Right forelimb (tissue), 1 donor: ENCODE measurements at places on chromosomes 1 and 21.

DNA sequence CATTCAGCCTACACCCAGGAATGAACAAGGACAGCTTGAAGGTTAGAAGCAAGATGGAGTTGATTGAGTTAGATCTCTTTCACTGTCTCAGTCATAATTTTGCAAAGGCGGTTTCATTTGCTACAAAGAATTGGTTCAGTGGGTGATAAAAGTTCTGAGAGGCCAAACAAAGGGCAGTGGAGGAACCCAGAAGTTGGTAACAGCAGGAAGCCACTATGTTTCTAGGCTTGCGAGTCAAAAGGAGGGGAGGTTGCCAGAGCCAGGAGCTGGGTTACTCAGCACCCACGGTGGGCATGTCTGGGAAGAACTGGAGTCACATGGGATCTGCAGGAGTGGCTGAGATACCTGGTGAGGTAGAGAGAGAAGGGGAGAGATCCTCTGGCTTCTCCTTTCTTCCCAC lies 64.2 kb upstream of the MRPS6 start:
- no peak for DNase-seq

DNA sequence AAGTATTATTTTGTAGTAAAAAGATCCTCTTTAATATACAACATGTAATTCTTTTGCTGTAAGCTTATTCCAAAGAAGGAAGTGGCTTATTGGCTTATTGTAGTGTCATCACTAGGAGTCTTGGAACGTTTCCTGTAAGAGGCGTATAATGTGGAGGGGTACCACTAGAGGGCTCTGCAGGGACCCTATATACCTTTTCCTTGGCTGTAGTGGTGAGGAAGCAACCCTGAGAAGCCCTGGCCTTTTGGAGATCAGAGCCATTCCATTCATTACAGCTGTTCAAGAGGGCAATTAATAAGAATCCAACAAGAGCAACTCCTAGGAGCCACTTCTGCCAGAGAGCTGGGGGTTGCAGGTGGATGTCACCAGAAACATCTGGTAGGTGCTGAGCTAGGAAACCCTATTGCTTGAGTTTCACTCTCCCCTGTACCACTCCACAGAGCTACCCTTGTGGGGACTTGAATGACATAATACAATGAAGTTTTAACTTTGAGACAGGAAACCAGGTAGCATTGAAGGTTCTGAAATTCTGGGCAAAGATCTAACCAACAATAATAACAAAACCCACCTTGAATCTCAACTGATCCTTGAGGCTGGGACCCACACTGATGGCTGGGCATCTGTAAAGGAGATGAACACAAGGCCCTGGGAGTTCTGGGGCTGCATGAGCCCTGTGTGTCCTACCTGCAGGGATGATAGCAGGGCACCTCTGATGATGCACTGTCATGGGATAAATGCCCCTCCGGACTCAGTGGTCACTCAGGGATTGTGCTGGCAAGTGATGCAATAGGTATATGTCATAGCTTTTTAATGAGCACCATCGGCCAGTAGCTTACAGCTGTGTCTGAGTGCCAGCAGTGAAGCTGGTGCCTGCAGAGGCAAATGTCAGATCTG lies 160.2 kb upstream of the COA6 start:
- DNase-seq = no peak

DNA sequence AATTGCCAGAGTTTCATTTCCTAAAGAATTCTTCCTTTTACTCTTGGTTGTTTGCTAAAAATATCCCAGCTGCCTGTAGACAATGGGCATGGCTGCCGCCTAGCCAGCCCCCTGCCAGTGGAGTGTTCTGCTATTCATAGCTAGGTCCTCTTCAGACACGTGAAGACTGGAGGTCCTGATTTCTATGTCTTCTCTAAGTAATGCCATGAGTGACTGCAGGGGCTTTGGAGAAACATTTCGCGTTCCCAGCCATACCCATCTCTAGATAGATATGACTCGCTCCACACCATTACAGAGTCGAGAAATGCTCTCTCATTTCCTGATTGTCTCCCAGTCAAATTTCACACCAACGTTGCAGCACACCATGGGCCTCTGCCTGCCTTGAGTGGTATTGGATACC lies 99.5 kb upstream of the BACE2 start:
- DNase-seq = no peak

DNA sequence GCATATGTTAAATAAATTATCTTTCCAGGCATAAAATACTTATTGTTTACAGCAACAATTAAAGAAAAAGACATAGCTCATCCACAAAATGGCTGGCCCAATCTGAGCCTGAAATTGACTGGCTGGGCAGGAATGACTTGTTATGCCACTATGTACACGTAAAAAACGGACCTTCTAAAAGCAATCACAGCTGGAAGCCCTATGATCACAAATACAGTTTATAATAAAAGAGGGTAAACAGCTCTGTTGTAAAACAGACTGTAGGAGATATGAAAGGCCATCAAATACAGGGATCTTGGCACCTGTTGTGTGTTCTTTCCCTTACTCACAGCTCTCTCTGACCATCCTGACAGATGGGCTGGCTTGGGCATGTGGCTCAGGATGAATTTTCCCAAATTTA lies 70.5 kb upstream of the DMRTA2 start:
- DNase-seq = no peak

DNA sequence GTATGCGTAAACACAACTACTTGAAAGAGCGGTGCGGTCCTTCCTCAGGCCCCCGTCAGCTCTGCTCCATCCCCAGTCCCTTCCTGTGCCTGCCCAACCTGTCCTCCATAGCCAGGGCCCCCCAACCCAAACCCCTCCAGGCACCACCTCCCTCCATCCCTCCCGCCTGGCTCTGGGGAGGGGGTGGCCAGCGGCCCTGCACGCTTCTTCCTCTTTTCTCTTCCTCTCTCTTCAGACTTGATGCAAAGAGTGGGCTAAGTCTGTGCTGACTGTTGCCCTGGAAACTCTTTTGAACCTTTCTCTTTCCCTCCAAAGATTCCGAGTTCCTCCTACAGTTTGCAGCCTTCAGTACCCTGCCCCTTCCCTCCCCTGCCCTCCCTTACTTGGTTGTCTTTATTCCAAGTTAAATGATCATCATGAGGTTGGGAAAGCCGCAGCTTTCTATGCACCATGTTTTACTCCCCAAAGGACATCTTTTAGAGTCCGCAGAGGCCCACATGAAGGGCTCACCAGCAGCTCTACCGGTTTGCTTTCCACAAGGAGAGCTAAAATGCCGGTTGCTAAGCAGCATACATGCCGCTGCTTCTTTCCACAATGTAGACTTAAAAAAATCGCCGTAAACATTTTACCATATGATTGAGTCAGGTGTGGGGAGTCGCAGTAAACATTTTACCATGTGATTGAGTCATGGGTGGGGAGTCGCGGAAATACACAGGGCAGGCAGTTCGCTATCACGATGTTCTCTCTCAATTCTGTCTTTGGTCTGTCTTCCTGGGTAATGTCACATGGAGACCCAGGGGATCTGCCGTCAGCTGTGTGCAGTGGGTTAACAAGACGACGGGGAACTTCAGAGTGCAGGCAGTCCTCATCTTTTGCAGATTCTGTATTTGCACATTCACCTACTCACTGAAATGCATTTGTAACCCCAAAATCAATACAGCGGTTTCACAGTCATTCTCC lies 525.3 kb downstream of the KIF26B start:
- no peak for DNase-seq

DNA sequence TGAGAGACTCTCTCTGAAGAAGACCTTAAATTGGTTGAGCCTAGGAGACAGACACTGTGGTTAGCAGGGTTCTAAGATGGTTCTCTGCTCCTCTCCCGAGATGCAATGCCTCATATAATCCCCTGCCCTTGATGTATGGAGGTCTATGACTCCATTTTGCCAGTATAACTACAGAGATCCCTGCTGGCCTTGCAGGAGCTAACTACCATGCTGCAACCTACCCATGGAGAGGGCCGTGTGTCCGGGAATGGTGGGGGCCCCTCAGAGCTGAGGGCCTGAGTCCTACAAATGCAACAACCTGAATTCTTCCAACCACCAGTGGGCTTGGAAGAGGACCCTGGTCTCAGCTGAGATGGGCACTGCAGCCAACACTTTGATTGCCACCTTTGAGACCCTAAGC lies 388.0 kb downstream of the SETD4 start:
- DNase-seq = no peak

GRCh38 chr1:150973836-150974579 lies 627 bp downstream of the CERS2 start:
- no peak for DNase-seq

DNA sequence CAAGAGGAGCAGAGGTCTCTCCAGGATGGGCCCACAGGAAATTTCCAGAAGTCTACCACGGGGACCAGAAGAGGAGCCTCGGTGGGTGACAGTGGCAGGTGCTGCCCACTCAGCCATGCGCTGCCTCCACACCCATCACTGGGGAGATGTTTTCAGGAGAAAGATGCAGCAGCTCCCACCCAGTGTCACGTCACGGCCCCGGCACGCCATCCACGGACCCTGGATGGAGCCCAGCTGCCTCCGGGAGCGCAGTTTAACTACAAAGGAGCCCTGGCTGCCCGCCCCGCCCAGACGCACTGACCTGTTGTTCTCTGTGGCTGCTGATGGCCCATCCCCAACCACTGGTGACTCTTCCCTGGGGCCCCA lies 6.8 kb downstream of the TSPEAR start:
- DNase-seq = no peak

- no peak for DNase-seq
Observed at GRCh38 chr1:41465741-41466140, 18.7 kb downstream of the EDN2 start.

DNA sequence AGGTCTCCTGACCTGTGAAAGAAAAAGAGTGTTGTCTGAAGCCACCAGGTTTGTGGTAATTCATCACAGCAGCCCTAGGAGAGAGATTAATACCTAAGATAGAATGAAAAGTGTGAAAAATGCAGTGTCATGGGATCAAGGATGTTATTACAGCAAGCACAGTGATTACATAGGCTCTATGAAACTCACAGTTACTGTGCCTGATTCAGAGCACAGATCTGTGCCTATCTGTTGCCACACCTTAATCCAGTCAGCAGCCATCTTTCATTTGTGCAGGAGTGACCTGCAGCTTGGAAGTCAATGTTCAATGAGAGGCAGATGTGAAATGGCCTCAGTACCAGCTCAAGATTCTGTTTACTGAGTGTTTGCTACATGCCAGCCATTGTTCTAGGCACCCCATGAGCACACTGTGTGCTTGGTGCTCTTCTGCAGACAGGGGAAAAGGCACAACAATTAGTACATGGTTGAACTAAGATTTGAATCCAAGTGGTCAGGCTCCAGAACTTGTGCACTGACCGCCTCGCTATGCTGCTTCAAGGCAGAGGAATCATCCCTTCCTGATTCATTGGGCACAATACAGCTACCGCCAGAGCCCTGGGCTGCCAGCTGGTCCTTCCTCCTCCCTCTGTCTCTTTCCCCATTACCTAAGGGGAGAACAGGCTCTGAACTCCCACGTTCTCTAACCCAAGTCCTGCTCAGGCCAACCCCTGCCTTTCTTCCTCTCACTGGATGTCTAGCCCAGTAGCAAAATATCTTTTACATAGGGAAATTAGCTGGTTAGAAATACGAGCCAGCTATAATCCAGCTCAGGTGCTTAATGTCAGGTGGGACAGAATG lies 56.3 kb upstream of the NEK2 start:
- DNase-seq = no peak

GRCh38 chr21:45161038-45161945 lies 86.9 kb downstream of the ADARB1 start:
- DNase-seq = peak; percentile 68

- DNase-seq = no peak
Observed at GRCh38 chr1:115135681-115136080, 46.4 kb upstream of the TSPAN2 start.

DNA sequence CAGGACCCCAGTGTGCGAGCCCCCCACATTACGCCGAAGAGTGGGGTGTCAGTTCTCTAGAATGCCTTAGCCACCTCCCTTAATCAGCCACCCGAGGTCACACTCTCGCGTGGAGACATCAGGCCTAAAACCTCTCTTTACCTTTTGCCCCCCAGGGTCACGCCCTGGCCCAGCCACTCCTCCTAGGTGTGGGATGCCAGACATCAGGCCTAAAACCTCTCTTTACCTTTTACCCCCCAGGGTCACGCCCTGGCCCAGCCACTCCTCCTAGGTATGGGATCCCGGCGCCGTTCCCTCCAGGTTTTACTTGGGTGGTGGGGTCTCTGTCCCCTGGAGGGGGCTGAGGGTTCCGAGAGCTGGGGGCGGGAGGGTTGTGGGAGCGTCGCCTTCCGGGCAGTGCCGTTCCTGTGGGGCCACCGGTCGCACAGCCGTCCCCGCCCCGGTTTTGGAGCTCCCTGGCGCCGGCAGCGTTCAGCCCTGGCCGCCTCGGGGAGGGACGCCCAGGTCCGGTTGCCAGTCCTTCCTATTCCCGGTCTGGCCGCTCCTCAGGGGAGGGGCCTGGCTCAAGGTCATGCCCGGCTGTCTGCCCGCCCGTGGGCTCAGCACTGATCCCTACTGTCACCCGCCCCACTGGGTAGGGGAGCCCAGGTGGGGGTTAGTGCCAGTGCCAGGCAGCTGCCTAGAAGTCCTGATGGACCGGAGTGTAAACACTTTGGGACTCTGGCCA lies 882 bp downstream of the VPS13D start:
- DNase-seq = peak; percentile 61

GRCh38 chr1:212035123-212035834 lies at the start of the genes DTL and INTS7:
DTL (plus strand) TSS chr1:212035748; CDS start chr1:212035891, 143 bp downstream.
INTS7 (minus strand) TSS chr1:212035557; CDS start chr1:212035437, 120 bp downstream.
- peak; percentile 99 for DNase-seq

- peak; percentile 50 for DNase-seq
Observed at GRCh38 chr21:40516335-40516734, 330.6 kb downstream of the DSCAM start.

GRCh38 chr1:50371749-50372148 lies 51.5 kb downstream of the DMRTA2 start:
- no peak for DNase-seq

DNA sequence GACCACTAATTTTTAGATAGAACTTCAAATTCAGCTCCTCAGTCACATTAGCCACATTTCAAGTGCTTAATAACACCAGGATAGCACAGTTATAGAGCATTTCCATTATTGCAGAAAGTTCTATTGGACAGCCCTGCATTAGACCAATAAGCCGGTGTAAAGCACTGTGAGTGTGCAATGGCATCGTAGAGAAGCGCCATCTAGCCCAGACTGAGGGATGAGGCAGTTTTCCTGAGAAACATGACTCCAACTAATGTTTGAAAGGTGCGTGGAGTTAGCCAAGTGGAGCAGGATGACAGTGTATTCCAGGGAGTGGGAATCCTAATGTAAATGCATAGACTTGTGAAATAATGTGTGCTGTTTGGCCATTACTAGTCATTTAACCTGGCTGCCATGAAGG lies 7.7 kb downstream of the RPE65 start:
- DNase-seq = no peak

- DNase-seq = no peak
Observed at GRCh38 chr1:14437417-14437918, 161.0 kb upstream of the KAZN start.

DNA sequence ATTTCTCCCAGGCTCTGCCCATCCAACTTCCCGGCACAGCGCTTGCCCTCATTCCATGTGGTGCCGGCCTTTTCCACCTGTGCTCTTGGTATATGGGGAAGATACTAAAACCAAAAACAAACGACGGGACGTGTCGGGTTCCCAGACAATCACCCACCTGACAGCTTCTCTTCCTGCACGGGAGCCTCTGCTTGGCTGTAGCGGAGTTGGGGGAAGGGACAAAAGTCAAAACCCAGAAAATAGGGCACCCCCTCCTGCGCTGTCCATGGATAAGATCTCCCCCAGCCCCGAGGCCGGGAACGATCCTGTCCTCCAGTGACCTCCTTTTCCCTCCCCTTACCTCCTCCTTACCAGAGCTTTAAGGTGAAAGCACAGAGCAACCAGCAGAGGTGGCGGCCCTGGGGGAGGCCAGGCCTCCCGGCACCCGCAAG lies 640 bp downstream of the JTB start:
- DNase-seq = no peak
